Activated CD4-positive, alpha-beta T cell treated with anti-CD3 and anti-CD28 coated beads for 1 hour (primary cell): ENCODE measurements at places on chromosomes 6 and 20.

DNA sequence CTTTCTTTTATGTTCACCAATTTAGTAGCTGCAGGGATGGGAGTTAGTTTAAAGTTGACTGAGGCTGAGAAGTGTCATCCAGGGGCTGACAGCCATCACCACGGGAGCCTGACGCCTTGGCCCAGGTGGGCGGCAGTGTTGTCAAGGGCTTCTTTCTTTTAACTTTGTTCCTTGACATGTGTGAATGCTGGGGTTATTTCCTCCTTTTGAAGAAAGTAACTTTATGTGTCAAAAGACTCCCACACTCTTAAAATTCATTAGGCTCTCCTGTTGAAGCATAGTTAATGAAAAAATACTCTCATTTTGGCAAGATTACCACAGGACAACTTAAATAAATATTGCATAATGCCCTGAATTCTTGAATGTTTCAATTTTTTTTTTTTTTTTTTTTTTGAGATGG, 50.0 kb downstream of the SASH1 start:
- no peak for DNase-seq

DNA sequence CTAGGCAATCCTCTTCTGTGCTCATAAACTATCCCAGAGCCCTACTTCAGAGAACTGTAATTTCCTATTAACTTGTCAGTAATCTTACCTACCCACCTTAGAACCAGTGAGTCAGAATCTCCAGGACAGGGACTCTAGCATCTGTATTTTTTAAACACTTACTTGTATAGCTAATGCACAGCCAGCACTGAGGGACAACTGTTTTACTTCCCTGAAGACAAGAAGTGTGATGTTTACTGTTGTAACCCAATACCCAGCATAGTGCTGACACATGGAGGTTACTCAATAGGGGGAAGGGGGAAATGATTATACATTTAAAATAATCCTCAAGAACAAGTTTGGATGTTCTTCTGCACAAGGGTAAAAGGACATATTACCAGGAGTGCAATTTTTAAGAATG, 130.8 kb downstream of the BTBD9 start:
- DNase-seq = no peak

DNA sequence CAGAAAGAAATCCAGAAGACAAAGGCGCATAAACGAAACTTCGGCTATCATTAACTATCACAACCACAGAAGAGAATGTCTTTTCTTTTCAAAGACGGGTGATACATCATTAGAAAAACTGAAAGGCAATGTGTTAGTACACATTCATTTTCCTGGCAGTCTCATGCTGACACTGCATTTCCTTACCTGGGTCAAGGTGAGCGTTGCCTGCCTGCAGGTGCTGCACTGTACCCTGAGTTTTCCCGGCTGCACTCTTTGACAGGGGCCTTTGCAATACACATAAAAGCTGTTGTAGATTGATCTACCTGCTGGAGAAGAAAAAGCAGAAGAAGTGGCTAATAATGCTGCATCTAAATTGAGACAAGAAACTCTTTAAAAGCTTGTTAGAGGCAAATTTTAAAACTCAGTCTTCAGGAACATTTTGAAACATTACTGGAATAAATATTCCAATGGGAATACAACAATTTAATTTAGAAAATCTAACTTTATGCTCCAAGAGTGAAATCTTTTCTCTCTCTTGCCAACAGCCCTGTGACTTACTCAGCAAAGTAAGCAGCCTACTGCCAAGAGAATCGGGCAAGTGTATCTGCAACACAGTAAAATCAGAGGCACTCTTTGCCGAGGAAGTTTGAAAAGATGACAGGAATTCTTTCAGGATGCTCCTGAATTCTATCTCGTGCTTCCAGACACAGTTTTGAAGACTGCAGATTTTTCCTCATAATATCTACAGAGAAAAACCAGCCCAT, 526.4 kb downstream of the PRKN start:
- DNase-seq = no peak

GRCh38 chr6:123420512-123420911, 216.2 kb downstream of the TRDN start:
- DNase-seq = no peak

DNA sequence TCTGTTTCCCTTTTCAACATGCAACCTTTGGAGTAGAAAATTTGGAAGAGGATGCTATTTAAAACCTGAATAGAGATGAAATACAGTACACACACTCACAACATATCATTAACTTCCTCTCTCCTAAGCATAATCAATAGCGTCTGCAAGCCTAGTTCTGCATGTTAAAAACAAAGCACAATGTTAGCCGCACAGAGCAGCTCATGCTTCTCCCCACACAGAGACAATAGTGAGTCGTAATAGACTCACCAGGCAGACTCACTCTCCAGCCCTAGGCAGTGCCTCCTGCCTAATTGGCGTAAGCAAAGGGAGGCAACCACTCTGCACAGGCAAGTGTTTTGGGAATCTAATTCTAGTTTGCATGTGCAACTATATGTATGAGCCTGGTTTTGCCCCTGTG, 45.8 kb upstream of the ARID1B start:
- DNase-seq = no peak

- DNase-seq = no peak
These were observed 61.2 kb downstream of the RSPH3 start for GRCh38 chr6:158938811-158939254.

DNA sequence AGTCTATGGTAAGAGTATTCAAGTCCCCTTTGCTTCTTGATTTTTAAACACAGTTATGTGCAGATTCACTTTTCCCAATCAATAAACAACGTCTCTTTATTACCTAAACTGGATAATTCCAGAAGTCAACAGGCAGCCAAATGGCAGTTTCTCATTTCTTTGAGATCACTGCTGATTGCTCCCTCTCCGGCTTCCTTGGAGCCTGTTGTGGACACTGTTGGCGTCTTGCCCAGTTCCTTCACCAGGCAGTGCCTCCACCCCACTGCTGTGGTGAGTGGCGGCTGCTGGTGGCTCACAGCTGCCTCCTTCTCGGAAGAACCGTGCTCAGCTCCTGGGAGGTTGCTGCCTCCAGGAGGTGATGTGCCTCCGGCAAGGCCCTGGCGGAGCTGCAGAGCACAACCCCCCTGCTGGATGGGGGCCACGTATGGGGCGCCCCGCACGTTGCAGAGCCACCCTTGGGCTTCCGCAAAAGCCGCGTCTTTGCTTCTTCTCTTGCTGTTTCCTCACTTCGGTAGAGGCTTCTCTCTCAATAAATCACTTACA, 105.1 kb upstream of the CNKSR3 start:
- DNase-seq = no peak

DNA sequence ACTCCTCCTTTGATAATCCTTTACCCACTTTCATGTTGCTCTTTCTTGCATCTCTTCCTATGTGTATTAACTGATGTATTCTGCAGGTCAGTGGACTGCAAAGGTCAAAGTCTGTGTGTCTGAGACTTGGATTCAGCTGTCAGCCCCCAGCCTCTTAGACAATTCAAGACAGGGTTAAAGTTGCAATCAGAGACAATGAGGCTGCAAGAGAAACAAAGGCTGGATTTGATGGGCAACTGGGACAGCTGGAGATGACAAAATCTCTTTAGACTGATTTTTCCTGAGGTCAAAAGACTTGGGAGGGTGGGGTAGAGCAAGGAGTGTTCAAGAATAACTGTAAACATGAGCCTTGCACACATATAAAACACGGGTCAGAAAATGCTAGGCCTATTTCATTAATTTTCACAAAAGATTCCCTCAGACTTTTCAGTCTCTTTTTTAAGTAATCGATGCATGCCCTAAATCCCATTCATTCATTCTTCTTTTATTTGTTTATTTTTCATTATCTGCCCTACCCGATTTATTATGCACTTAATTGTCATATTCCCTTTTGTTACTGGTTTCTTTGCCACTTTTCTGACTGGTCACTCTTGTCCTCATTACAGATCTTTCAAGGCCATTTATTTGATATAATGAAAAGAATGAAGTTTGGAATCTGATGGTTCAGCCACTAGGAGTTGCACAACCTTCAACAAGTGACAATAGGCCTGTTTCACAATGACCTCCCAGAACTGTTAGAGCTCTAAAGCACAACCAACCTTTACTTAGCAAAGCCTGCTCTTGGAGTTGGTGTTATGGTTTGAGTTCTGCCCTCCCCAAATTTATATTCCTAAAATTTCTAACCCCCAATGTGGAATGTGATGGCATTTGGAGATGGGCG, 33.8 kb upstream of the AKAP12 start:
- DNase-seq = no peak

- no peak for DNase-seq
These were observed 278.8 kb upstream of the RUNX2 start for GRCh38 chr6:45049188-45049843.

GRCh38 chr20:50344232-50345071, 153.8 kb downstream of the CEBPB start:
- no peak for DNase-seq

DNA sequence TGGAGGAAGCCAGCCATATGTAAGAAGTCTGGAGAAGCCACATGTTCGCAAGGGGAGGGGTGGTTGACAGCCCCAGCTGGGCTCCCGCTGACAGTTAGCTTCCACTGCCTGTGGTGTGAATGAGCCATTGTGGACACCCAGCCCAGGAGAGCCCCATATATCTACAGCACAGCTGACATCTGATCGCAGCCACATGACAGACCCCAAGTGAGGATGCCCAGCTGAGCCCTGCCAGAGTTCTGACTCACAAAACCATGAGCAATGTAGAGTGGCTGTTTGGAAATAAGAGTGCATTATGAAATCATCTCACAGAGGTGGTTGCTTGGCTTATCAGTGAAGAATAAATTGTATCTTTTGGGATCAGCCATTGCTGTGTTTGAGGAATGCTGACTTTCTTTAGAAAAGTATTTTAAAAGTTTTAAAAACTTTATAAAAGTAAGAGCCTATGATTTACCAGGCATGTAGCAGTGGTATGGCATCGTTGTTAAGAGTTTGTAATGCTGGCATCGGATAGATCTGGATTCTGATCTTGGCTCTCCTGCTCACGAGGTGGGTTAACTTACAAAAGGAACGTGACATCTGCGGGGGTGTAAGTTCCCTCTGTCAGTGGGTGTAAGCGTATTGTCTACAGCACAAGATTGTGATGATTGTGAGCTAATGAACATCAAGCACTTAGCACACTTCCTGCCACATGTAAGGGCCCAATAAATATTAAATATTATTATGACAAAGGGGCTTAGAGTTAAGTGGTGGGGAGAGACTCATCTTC, 24.1 kb downstream of the CFAP61 start:
- no peak for DNase-seq

GRCh38 chr20:55514531-55514930, 490.8 kb downstream of the CBLN4 start:
- DNase-seq = no peak

- DNase-seq = no peak
These were observed 37.9 kb downstream of the MAFB start for GRCh38 chr20:40651151-40651550.

- no peak for DNase-seq
These were observed 42.8 kb downstream of the MMS22L start for GRCh38 chr6:97240222-97240621.

GRCh38 chr20:62676976-62677375, 31.7 kb upstream of the NTSR1 start:
- no peak for DNase-seq

DNA sequence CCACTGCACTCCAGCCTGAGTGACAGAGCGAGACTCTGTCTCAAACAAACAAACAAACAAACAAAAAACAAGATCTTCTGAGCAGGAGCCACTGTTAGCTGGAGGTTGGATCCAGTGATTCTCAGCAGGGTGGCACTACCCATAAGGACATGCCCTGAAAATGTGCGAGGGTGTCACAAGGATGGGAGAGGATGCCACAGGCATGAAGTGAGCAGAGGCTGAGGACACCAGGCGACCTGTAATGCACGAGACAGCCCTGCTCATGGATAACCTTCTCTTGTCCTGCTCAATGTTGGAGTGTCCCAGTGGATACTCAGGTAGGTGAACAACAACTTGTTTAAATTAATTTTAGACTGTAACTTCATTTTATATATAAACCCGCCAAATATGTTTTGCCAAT, 76.8 kb downstream of the KCNB1 start:
- no peak for DNase-seq

DNA sequence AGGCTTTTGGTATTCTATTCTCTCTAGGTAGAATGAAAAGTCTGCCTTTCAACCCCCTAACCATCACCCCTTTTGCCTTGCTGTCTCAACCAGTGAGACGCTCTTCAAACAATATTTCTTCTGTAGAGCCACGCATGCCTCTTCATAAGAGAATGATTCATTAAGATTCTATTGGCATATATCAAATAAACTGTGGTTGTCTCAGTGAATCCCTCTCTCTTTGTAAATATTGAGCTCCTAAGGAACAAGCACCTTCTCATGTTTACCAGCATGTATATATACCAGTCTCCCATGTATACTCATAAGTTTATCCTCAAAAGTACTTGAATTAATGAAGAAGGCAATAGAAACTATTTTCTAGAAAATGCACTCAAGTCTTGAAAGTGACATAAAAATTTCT, 90.6 kb downstream of the HAO1 start:
- no peak for DNase-seq

DNA sequence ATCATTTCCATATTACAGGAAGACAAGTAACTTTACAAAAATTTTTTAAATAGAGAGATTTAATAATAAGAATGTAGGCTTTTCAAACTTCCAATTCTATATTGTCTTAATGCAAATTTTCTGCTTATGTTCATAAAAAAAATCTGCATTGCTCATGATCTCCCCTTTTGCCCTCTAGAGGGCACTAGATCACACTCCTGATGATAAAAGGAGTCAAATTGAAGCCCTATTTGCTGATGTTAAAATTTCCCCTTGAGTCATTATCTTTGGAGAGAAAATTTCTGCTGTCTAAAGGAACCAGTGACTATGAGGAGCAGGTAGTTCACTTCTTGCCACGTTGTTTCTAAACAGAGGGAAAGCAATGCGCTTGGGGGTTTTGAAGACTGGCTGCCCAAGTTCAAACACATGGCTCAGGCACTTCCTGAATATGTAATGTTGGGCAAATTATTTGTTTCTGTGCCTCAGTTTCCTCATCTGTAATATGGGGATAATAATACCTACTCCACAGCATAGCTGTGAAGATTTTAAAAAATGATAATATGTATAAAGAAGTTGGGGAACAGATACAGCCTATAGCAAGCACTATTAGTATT, 874.2 kb downstream of the TFAP2A start:
- no peak for DNase-seq

DNA sequence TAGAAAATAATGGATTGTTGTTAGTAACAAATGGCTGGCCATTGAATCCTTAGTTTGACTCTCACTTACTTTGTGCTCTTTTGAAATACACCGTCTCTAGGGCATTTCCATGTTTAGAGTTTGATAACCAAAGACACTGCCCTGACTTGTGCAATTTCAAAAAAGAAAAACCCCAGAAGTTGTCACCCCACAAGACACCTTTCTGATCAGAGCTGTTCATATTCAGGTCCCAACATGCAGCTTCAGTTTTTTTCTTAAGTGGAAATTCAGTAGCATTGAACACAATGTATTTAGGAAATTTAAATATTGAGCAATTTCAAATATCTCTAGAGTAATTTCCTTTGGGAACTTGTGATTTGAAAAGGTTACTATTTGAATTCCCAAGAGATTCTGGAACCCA, 19.4 kb downstream of the CRYBG1 start:
- DNase-seq = no peak

GRCh38 chr20:56316051-56316450, 42.7 kb upstream of the FAM210B start:
- no peak for DNase-seq

- DNase-seq = no peak
These were observed 409.9 kb upstream of the MARCKS start for GRCh38 chr6:113447088-113447831.
